ENCODE measurements at places on chromosomes 5 and 9. TPM values are rescaled to one million over a fixed set of nuclear protein-coding genes. Genes with fewer than 3 reads are reported as not detected.

DNA sequence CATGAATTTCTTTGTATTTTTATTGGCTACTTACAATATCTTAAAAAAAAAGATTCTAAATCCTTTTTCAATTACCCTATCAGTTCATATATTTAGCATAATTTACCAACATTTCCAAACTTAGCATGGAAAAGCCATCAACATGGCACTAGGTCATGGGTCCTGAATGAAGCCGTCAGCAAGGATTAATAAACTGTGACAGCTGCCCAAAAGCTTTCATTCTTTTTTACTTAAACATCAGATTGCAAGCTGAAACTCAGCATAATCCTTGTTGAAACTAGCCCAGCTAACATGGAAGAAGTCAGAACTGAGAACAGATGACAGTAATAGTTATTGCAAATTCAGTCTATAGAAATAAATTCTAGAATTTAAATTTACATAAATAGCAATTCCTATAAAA, 209.8 kb downstream of the ADAMTS6 start:
- DNase-seq = no peak
- no peaks in the 10 kb centered on the region for H3K27me3 ChIP-seq
- no peak overlapping the region for H3K27ac ChIP-seq
- no peak overlapping the region for H3K4me3 ChIP-seq

DNA sequence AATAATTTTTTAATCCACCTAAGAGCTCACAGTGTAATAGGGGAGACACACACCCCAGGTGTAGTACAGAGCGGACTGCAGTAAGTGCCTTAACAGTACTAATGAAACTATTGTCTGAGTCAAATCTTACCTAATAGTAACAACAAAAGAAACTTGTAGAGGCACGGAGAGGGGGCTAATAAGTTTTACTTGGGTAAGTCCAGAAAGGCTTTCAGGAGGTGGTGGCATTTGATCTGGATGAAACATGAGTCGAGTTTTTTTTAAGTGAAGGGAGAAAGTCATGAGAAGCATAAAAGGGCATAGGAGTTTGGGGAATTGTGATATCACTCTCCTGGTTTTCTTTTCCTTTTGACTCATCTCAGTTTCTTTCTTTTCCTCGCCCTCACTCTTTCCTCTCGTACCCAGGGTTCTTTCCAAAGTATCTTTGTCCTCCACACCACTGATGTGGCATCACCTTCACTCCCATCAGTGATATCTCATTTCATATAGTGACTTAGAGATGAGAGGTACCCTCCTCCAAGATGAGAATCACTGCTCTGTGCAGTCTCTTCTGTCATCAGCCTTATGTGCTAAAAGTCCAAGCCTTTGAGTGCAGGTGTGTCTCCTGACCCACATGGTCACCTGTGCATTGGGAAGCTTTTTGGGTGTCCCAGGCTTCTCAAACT, 2.0 kb downstream of the CTNNA1 start:
- no peak overlapping the region for H3K4me3 ChIP-seq
- H3K4me1 ChIP-seq = peaks cover 4% of the 10 kb centered on the region
- peak overlapping the region; percentile 97 for H3K27ac ChIP-seq
- DNase-seq = no peak
- no peaks in the 10 kb centered on the region for H3K27me3 ChIP-seq

DNA sequence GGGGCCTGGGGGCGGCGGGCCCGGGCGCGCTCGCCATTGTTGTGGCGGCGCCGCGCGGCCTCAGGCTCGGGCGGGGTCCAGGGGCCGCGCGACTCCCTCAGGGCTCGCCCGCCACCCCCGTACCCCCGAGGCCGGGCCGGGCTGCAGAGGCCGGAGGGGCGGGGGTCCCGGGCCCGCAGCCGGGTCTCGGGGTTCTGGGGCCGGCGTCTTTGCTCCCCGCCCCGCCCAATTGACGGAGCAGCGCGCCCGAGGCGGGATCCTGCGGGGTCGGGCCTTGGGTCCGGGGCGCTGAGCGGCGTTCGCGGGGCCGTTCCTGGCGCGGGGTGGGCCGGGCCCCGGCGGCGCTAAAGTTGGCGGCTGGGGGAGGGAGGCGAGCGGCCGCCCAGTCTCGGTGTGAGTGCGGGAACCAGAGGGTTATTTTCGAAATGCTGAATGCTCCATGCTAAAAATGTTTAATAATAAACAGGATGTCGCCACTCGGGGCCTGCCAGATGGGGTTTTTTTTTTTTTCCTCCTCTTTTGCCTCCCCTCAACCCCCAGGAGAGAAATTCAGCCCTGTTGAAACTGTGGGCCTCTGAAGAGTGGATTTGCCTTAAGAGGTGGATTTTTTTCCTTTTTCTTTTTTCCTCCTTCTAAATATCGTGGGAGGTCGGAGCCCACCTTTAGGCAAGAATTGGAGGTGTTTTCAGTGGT, 724 bp downstream of the PRRC2B start:
- no peaks in the 10 kb centered on the region for H3K27me3 ChIP-seq
- H3K4me3 ChIP-seq = peak overlapping the region; percentile 76
- H3K36me3 ChIP-seq = no peaks in the 10 kb centered on the region
- H3K27ac ChIP-seq = peak overlapping the region; percentile 77
- peak; percentile 66 for DNase-seq
- peaks cover 20% of the 10 kb centered on the region for H3K4me1 ChIP-seq

DNA sequence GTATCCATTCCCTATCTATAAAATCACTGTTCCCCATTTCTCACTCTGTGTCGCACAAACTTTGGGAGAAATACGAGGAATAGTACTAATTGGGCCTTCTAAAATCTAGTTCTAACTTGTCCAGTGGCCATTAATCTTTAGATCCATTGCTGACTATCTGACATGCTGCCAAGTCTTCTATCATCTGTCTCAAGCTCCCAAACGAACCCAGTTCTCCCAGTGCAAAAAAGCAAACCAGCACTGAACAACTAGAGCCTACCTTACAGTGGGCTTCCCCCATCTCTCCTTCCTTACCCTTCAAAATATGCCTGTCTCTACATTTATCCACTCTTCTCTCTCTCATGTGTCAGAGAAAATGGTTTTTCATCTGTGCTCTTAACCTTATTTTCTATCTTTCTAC, 3.2 kb upstream of the SPINK7 start:
- DNase-seq = no peak
- no peaks in the 10 kb centered on the region for H3K4me1 ChIP-seq
- no peak overlapping the region for H3K4me3 ChIP-seq
- no peaks in the 10 kb centered on the region for H3K36me3 ChIP-seq
- H3K27me3 ChIP-seq = no peaks in the 10 kb centered on the region

DNA sequence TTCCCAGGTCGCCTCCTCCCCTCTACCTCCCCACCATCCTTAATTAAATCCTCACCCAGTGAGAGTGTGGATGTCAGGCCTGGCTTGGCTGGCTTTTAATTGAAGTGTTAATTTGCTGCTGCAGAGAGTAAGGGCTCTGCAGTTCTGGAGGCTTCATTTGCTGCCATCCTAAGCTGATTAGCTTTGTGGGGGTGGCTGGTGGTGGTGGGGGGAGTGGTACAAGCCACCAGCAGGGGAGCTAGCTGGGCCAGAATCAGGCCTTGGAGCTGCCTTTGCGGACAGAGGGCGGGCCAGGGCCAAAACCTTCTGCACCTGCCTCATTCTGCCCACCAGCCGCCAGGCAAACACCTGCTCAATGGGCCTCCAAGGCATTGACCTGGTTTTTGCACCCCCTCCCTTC, 26.8 kb upstream of the TIFAB start:
- H3K4me3 ChIP-seq = no peak overlapping the region
- no peaks in the 10 kb centered on the region for H3K36me3 ChIP-seq
- no peak overlapping the region for H3K27ac ChIP-seq
- no peaks in the 10 kb centered on the region for H3K27me3 ChIP-seq

- H3K27ac ChIP-seq = no peak overlapping the region
- H3K27me3 ChIP-seq = no peaks in the 10 kb centered on the region
- no peak for DNase-seq
- no peaks in the 10 kb centered on the region for H3K36me3 ChIP-seq
- no peak overlapping the region for H3K4me3 ChIP-seq
Measured at GRCh38 chr5:95393279-95393678, 2.1 kb downstream of the FAM81B start.

DNA sequence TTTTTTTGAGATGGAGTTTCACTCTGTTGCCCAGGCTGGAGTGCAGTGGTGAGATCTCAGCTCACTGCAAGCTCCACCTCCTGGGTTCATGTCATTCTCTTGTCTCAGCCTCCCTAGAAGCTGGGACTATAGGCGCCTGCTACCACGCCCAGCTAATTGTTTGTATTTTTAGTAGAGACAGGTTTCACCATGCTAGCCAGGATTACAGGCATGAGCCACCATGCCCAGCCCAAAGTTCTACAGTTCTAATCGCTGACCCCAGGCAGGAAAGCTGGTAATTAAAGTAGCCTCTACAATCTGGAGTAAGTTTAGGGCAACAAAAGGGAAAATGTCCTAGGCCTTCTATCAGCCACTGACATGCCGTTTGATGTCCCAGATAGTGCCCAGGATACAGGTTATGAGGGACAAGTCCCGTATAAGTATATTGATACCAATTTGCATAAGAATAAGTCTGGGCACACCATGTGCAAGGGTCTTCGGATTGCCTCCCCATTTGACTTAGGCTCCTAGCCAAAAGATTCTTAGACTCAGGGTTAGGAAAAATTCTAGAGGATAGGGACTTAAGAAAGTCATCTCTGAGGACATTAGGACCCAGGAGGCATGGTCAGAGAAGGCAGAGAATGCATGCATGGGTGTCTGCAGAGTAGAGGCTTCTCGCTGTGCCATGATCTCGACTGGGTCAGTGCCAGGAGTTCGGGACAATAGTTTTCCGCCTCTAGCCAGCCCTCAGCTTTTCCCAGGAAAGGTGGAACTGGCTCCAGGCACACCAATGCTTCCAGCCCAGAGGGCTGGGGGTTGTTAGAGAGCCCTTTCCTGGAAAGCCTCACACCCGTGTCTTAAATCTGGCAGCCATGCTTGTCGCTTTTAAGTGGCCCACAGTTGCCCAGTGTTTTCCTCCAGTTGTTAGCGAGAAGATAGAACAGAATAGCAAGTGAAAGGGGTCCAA, 1111.1 kb downstream of the TAF11L14 start:
- H3K4me3 ChIP-seq = peak overlapping the region; percentile 77
- H3K4me1 ChIP-seq = no peaks in the 10 kb centered on the region
- no peaks in the 10 kb centered on the region for H3K27me3 ChIP-seq
- no peaks in the 10 kb centered on the region for H3K36me3 ChIP-seq
- no peak for DNase-seq
- peak overlapping the region; percentile 82 for H3K27ac ChIP-seq

- H3K27me3 ChIP-seq = no peaks in the 10 kb centered on the region
- no peaks in the 10 kb centered on the region for H3K4me1 ChIP-seq
- H3K27ac ChIP-seq = no peak overlapping the region
- no peak overlapping the region for H3K4me3 ChIP-seq
- H3K36me3 ChIP-seq = no peaks in the 10 kb centered on the region
Measured at GRCh38 chr9:95181226-95181818, 136.2 kb downstream of the FANCC start.

The NKD2 gene
- 0.28 TPM for polyA plus RNA-seq

The LCN1 gene
- not detected for polyA plus RNA-seq

All from liver (tissue), 10 donors.